ENCODE measurements at places on chromosomes 12 and 14.

GRCh38 chr14:72781561-72782508, 112.1 kb downstream of the DPF3 start:
- no peak for DNase-seq

DNA sequence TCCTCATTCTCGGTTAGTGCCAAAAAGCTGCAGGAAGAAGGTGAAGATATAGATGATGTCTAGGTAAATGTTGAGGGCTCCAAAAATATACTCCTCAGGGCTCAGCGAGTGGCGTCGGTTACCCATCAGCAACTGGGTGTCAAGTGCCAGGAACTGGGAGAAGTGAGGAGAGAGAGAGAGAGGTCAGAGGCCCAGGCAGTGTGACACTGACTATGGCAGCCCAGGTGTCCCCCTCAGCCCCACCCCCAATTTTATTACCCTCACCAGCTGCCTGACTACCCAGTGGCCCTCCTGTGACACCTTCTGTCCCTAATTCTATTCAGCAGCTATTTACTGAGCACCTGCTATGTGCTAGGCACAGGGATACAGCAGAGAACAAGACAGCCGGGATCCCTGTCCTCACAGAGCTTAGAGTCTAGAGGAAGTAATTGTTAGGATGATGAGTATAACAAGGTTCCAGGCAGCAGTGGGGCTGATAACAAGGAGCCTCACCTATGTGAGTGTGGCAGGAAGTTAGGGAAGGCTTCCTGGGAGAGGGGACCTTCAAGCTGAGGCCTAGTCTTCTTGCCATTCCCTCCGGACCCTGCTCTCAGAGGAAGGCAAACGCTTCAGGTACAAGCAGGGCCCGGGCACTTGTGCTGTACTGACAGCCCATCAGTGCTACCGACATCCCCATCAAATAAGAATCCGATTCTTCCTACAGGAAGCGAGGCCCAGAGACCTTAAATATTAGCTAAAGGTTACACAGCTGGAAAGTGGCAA, 27.8 kb upstream of the BCDIN3D start:
- DNase-seq: no peak

DNA sequence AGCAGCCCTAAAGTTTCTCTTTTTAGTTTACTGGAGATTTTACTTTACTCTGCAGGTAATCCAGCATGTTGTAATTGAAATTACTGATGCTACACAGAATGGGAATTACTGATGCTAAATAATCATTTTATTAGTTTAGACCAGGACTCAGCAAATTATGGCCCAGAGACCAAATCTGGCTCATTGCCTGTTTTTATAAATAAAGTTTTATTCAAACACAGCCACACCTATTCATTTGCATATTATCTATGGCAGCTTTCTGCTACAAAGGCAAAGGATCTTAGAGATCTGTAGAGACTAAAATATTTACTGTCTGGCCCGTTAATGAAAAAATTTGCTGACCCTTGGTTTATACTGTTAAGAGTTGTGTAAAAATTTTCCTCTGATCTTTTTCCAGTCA, 216.1 kb downstream of the FUT8 start:
- no peak for DNase-seq

DNA sequence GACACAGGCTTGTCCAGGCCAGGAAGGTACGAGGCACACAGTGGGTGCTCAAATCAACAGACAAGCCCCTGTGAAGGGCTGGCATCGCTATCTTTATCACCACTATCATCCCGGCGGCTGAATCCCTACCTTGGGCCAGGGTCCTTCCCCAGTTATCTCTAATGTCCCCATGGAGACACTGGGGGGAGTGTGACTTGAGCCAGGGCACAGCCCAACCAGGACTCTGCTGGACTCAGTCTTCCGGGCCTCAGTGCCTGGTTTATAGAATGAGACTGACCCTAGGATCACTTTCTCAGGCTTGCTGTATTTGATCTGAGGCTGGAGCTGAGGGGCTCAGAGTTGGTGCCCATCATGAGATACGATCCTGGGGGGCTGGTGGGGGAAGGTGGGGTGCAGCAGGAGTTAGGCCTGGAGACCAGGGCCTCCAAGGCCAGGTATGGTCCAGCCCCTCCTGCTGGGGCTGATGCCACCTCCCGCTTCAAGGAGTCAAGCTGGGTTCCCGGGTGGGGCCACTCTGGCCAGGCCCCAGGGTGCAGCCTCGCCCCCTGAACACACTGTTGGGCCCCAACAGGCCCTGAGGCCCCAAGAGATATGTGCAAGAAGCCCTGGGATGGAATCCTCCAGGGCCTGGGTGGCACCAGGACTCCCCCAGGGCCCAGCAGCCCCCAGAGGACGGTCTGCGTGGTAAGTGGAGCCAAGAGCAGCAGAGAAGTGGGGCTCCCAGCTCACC, 11.8 kb downstream of the BEGAIN start:
- DNase-seq: no peak

- no peak for DNase-seq
Measured at GRCh38 chr14:62308316-62308715, 546.1 kb downstream of the SNAPC1 start.

- no peak for DNase-seq
Measured at GRCh38 chr14:22561661-22562579, 27.1 kb downstream of the DAD1 start.

GRCh38 chr14:95858893-95859292, 17.7 kb upstream of the TUNAR start:
- no peak for DNase-seq

Data from H1 (cell line).